ENCODE measurements at places on chromosomes 13 and 19. TPM values are rescaled to one million over a fixed set of nuclear protein-coding genes. Genes with fewer than 3 reads are reported as not detected.

The EVI5L gene
- 18.6 TPM for total RNA-seq

The EXOC3L2 gene
- 0.14 TPM for total RNA-seq

The LEUTX gene
- not detected for total RNA-seq

The IGSF23 gene
- total RNA-seq = not detected

The STOML3 gene
- total RNA-seq = not detected

The POLR1D gene
- 224 TPM for total RNA-seq

The VSTM1 gene
- total RNA-seq = not detected

GRCh38 chr13:111623743-111624505 lies 303.5 kb downstream of the TEX29 start:
- no peak for DNase-seq

- no peak for DNase-seq
Measured at GRCh38 chr13:73880365-73880764, 253.8 kb downstream of the KLF12 start.

DNA sequence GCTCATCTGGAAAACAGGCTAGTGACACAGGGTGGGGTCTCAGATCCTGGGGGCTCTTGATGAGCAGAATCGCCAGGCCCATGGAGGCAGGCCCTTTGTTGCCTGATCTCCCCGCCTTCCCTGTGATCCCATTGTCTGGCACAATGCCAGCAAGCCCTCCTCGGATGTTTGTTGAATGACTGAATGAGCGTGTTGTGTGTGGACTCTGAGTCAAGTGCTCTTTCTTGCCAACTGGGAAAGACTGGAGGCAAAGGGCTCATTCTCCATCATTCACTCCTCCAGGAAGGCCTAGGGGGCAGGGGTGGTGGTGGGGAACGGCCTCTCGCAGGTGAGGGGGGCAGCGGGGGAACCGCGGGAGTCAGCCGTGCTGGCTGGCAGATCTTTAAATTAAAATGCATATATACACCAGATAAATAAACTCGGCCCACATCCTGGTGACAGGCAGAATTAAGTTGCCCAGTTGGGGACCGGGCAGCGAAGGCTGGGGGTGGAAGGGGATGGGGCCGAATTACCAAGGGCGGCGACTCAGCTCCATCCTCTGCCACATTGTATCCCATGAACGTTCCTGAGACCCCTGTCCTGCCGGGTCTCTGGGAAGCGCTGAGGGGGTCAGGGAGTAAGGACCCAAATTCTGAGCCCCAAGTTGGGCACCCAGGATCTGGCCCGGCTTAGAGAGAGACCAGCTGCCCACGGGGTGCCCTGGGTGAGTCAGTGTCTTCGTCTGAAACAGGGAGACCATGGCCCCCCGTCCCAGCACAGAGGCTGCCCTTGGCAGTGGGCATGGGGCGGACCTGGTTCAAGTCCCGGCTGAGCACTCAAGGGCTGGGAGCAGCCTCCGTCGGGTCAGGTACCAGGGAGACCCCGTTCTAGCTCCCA lies 24.5 kb downstream of the EFNA2 start:
- no peak for DNase-seq

GRCh38 chr19:3094601-3095440 lies 659 bp downstream of the GNA11 start:
- DNase-seq = no peak

GRCh38 chr13:81480634-81481033 lies 1139.7 kb upstream of the SPRY2 start:
- DNase-seq = no peak

- no peak for DNase-seq
Measured at GRCh38 chr13:106155411-106155810, 380.1 kb downstream of the EFNB2 start.

- DNase-seq = peak; percentile 99
Measured at GRCh38 chr19:1406774-1407527, 435 bp upstream of the DAZAP1 start.

GRCh38 chr13:28657784-28658538 lies 969 bp upstream of the POMP start:
- DNase-seq = no peak

DNA sequence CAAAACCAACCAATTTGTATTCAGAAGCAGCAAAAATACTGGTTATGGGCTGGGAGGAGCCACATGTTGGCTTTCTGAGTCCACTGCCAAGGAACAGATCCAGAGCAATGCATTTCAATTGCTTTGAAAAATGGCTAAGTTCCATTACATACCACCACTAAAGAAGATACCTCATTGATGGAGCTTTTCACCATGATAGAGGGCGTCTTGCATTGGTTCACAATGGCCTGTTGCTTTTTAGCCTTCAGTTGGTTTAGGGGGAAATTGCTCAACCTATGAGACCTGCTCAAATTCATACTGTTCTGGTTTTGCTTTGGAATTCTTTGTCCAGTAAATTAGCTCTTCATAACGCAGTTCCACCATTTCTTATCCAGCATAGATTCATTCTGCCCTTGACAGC lies 21.2 kb upstream of the CPB2 start:
- no peak for DNase-seq

GRCh38 chr13:29543230-29544215 lies 52.0 kb downstream of the SLC7A1 start:
- no peak for DNase-seq

GRCh38 chr19:30111021-30111855 lies 169.2 kb downstream of the URI1 start:
- DNase-seq = no peak

DNA sequence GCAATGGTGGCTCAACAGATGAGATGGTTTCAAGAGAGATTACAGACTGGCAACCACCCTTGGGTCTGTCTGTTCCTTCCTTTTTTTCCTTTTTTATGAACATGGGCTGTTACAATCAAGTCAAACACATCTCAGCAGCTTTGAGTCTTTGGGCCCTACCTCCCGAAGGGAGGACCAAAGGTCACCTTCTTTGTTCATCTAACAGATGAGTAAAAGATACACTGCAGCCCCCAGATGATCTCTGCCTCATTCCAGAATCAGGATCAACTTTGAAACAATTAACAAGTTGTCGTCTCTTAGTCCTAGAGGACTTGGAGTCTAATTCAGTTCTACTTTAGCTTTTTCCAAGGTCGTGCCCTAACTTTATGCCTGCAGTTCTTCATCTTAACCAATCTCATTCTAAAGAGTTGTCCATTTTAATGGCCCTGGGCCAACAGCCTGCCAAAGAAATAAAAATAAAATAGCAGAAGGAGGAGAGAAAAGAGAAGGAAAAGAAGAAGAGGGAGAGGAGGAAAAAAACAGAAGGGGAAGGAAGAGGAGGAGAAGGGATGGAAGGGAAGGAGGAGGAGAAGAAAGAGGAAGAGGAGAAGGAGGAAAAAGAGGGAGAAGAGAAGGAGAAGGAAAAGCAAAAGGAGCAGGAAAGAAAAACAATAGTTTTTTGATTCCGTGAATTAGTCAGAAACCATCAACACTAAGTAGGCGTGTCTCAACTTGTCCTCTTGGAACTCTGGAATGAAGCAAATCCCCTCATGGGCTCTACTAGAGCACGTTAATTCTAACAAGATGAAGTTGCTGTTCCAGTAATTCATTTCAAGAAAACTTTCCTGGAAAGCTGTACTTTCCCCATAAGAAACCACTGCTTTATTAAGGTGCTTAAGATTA lies 281.2 kb downstream of the FOXO1 start:
- no peak for DNase-seq

GRCh38 chr13:107209824-107210722 lies 642.1 kb upstream of the ARGLU1 start:
- DNase-seq = no peak

- DNase-seq = no peak
Measured at GRCh38 chr19:2887391-2887914, 13.3 kb upstream of the ZNF57 start.
